ENCODE measurements at places on chromosomes 2 and 18.

- no peaks in the 10 kb centered on the region for H3K4me1 ChIP-seq
- H3K27me3 ChIP-seq = no peaks in the 10 kb centered on the region
- no peak overlapping the region for H3K27ac ChIP-seq
Measured at GRCh38 chr2:162840598-162841246, 2.2 kb upstream of the KCNH7 start.

- H3K27me3 ChIP-seq = no peaks in the 10 kb centered on the region
- H3K4me3 ChIP-seq = no peak overlapping the region
- no peak for DNase-seq
Measured at GRCh38 chr2:143264851-143265250, 135.6 kb downstream of the ARHGAP15 start.

GRCh38 chr2:15582710-15583357, 8.8 kb upstream of the DDX1 start:
- H3K4me3 ChIP-seq = no peak overlapping the region
- no peaks in the 10 kb centered on the region for H3K4me1 ChIP-seq
- H3K27me3 ChIP-seq = no peaks in the 10 kb centered on the region

DNA sequence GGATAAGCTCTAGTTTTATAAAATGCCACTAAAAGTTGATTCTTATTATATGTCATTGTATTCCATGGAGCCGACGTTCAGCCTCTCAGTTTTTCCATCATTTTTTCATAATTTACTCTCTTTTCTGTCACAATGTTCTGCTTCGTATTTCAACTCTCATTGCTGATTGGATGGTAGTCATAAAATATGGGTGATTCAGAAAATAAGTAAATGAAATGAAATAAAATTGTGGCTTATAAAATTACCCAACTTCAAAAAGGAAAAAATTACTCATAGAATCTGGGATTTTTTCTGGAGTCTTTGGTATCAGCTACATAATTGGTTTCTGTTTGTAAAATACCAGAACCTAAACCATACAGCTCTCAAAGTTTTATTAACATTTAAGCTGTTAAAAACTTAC, 139.7 kb upstream of the ITGA4 start:
- peaks cover 8% of the 10 kb centered on the region for H3K4me1 ChIP-seq
- no peak for DNase-seq
- H3K27ac ChIP-seq = no peak overlapping the region
- H3K4me3 ChIP-seq = no peak overlapping the region
- H3K27me3 ChIP-seq = no peaks in the 10 kb centered on the region

- H3K27ac ChIP-seq = no peak overlapping the region
- H3K4me3 ChIP-seq = no peak overlapping the region
- H3K4me1 ChIP-seq = no peaks in the 10 kb centered on the region
- no peaks in the 10 kb centered on the region for H3K36me3 ChIP-seq
- no peak for DNase-seq
Measured at GRCh38 chr2:12210016-12210933, 463.8 kb downstream of the LPIN1 start.

GRCh38 chr2:55168221-55169154, 63.6 kb downstream of the CLHC1 start:
- H3K36me3 ChIP-seq = no peaks in the 10 kb centered on the region
- no peak overlapping the region for H3K27ac ChIP-seq

- no peak overlapping the region for H3K27ac ChIP-seq
- H3K4me1 ChIP-seq = no peaks in the 10 kb centered on the region
- no peak overlapping the region for H3K4me3 ChIP-seq
- peaks cover 3% of the 10 kb centered on the region for H3K27me3 ChIP-seq
- H3K36me3 ChIP-seq = no peaks in the 10 kb centered on the region
Measured at GRCh38 chr2:175890636-175891242, 111.3 kb downstream of the LNPK start.

- peaks cover 51% of the 10 kb centered on the region for H3K36me3 ChIP-seq
- H3K4me3 ChIP-seq = no peak overlapping the region
- no peaks in the 10 kb centered on the region for H3K27me3 ChIP-seq
- H3K27ac ChIP-seq = no peak overlapping the region
- H3K4me1 ChIP-seq = peaks cover 4% of the 10 kb centered on the region
Measured at GRCh38 chr2:43569921-43570320, 25.9 kb downstream of the THADA start.

DNA sequence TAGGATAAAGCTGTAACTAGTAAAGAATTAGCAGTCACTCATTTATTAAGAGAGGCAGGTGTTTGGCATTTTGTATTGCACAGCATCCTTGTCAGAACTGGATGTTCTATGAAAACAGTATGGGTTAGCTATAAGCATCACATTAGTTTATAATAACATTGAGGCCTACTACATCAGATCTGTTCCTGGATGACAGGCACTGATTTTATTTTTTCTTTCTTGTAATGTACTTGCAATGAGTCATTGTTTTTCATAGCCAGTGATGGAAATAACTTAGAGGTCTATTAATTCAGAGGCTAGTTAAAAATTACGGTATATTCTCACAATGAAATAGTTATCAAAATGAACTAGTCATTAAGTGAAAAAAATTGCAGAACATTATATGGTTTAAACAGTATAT, 13.0 kb upstream of the RMDN2 start:
- H3K4me1 ChIP-seq = no peaks in the 10 kb centered on the region
- H3K27ac ChIP-seq = no peak overlapping the region
- no peaks in the 10 kb centered on the region for H3K36me3 ChIP-seq

- H3K27ac ChIP-seq = no peak overlapping the region
- H3K4me3 ChIP-seq = no peak overlapping the region
- no peak for DNase-seq
- no peaks in the 10 kb centered on the region for H3K4me1 ChIP-seq
- H3K27me3 ChIP-seq = no peaks in the 10 kb centered on the region
Measured at GRCh38 chr2:28102455-28102874, 211.9 kb downstream of the BABAM2 start.

DNA sequence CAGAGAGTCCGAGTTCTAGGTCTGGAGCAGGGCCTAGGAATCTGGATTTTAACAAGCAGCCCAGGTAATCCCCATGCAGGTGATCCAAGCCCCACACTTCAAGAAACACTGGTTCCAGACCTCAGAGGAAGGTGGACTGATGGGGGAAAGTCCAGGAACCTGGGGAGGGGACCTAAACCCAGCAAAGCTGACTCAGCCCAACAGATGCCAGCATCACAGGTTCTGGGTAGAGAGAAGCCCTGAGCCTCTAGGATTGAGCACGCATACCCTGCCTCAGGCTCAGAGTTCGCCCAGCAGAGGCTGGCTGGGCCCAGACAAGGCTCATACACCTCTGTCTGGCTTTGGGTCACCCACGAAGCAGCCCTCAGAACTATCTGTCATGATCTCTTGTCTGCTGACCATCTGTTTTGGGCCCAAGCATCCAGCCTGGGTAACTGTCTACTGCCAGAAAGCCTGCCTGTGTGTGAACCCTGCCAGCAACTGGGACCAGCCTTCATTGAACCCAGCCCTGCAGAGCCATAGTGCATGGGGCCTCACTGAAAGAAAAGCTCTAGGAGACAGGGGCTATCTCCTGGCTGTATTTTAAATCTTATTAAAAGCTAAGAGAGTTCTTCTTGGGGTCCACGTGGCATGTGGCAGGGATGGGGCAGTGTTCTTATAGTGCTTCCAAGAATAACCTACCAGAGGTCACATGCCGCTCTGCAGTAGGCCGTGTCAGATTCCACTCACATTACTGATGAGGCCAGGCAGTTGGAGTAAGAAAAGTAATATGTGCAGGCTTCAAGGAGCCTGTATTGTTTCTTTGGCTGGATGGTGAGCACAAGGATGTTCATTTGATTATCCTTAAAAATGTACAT, 7.4 kb downstream of the TMEM127 start:
- peaks cover 60% of the 10 kb centered on the region for H3K36me3 ChIP-seq
- no peak overlapping the region for H3K4me3 ChIP-seq
- no peak overlapping the region for H3K27ac ChIP-seq
- no peak for DNase-seq
- H3K27me3 ChIP-seq = no peaks in the 10 kb centered on the region
- peaks cover 68% of the 10 kb centered on the region for H3K4me1 ChIP-seq

DNA sequence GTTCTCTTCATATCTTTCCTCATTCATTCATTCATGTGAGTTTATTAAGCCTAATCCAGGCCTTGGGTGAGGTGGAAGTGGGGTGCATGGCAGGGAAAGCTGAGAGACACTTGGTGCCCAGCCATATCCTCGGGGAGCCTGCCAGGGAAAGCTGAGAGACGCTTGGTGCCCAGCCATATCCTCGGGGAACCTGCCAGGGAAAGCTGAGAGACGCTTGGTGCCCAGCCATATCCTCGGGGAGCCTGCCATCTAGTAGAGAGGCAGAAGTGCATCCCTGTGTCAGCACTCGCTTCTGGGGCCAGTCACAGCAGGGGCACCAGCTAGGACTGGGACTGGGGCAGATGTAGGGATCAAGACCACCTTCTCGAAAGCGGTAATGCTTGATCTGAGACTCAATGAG, 39.4 kb downstream of the DDX18 start:
- H3K27ac ChIP-seq = no peak overlapping the region
- no peaks in the 10 kb centered on the region for H3K4me1 ChIP-seq
- H3K4me3 ChIP-seq = no peak overlapping the region
- peaks cover 17% of the 10 kb centered on the region for H3K27me3 ChIP-seq
- DNase-seq = no peak

- H3K4me1 ChIP-seq = peaks cover 7% of the 10 kb centered on the region
- no peak for DNase-seq
- H3K36me3 ChIP-seq = peaks cover 22% of the 10 kb centered on the region
- H3K4me3 ChIP-seq = no peak overlapping the region
- H3K27me3 ChIP-seq = no peaks in the 10 kb centered on the region
Measured at GRCh38 chr2:32622570-32623310, 5.1 kb upstream of the TTC27 start.

GRCh38 chr2:14587119-14587518, 45.4 kb upstream of the LRATD1 start:
- H3K4me3 ChIP-seq = no peak overlapping the region
- H3K4me1 ChIP-seq = no peaks in the 10 kb centered on the region
- no peak for DNase-seq
- no peak overlapping the region for H3K27ac ChIP-seq

DNA sequence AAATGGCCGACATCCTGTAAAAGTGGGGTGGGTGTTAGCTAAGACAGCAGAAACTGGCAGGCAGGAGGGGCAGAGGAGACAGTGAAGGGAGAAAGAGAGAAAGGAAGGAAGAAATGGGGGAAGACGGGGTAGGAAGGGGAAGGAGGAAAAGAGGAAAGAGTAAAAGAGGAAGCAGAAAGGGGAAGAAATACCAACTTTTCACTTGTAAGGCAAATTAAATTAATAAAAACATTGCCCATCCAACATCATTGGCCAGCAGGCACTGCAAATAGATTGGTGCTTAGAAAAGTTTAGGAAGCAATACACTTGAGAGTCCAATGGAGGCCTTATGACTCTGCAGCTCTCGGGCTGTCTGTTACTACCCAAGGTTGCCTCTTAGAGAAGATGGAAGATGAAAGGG, 116.7 kb downstream of the TNS1 start:
- no peaks in the 10 kb centered on the region for H3K36me3 ChIP-seq
- DNase-seq = no peak
- H3K27me3 ChIP-seq = peaks cover 4% of the 10 kb centered on the region
- no peak overlapping the region for H3K27ac ChIP-seq

DNA sequence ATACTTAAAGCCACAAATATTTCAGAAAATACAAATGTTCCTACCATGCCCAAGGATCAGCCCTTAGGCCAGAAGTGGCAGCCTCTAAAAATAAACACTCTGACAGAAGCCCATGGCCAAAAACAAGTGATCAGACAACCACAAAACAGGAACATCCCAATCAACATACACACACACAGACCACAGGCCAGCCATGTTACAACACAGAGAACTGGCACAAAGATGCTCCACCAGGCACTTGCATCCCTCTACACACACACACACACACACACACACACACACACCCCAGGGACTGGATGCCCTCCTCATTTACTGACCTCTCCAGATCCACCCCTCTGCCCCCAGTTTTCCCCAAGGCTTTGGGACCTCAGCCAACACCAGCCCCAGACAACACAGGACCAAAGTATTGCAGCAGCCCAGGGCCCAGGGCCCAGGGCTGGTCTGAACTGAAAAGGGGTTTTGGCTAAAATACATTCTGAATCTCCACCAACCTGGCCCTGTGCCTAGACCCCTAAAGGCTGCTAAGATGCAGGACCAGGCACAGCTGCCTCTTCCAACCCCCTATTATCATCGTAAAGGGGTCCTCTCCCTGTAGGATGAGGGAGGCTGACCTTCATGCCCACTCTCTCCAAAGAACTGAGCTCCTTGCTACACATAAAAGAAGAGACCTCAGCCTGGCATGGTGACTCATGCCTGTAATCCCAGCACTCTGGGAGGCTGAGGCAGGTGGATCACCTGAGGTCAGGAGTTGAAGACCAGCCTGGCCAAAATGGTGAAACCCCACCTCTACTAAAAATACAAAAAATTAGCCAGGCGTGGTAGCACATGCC, 151.4 kb downstream of the TNS1 start:
- no peak overlapping the region for H3K27ac ChIP-seq
- H3K36me3 ChIP-seq = no peaks in the 10 kb centered on the region
- no peak for DNase-seq
- H3K27me3 ChIP-seq = no peaks in the 10 kb centered on the region

GRCh38 chr2:33762636-33763035, 163.5 kb upstream of the FAM98A start:
- DNase-seq = no peak
- no peak overlapping the region for H3K27ac ChIP-seq
- no peaks in the 10 kb centered on the region for H3K27me3 ChIP-seq
- no peaks in the 10 kb centered on the region for H3K4me1 ChIP-seq

DNA sequence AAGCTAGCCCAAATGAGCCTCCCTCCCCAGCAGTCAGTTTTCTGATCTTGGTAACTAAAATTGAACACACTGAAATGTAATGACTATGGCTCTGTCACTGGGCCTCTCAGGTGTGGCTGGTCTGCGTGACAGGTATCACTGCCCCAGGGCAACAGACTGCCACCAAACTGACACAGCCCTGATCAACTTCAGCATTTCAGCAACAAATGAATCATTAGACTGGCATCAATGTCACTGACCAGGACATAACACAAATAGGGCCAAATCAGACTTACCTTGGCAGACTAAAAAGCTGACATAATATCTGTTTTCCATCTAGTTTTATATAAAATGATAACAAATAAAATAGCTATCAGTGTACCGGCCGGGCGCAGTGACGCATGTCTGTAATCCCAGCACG, 290.8 kb upstream of the CHAC2 start:
- H3K27ac ChIP-seq = no peak overlapping the region
- H3K4me1 ChIP-seq = no peaks in the 10 kb centered on the region
- no peak overlapping the region for H3K4me3 ChIP-seq
- DNase-seq = no peak
- H3K36me3 ChIP-seq = no peaks in the 10 kb centered on the region
- no peaks in the 10 kb centered on the region for H3K27me3 ChIP-seq

DNA sequence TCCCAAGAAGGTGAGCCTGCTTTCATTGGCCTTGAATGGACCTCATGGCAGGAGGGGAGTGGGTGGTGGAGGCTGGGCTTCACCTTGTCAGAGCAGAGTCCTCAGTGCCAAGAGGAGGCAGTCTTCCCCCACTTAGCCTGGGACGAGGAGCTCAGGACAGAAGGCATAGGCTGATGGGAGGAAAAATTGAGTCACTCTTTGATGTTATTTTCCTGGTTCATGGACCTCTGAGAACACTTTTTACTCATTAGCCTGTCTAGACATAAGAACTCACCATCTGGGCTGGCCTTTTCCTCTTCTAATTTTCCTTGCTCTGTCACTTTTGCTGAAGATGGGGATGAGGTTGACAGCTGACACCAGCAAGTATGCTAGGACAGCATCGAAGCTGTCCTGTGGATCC, 225.7 kb upstream of the TNP1 start:
- H3K4me3 ChIP-seq = no peak overlapping the region
- H3K36me3 ChIP-seq = no peaks in the 10 kb centered on the region
- no peak overlapping the region for H3K27ac ChIP-seq
- H3K27me3 ChIP-seq = no peaks in the 10 kb centered on the region
